Activated CD4-positive, alpha-beta memory T cell treated with anti-CD3 and anti-CD28 coated beads for 36 hours (primary cell): ENCODE measurements at places on chromosomes 1 and 21. TPM values are rescaled to one million over a fixed set of nuclear protein-coding genes. Genes with fewer than 3 reads are reported as not detected.

- DNase-seq: no peak
Measured at GRCh38 chr1:115606305-115606704, 35.5 kb upstream of the VANGL1 start.

GRCh38 chr1:231037585-231038517 lies 2.2 kb downstream of the FAM89A start:
- DNase-seq: no peak

DNA sequence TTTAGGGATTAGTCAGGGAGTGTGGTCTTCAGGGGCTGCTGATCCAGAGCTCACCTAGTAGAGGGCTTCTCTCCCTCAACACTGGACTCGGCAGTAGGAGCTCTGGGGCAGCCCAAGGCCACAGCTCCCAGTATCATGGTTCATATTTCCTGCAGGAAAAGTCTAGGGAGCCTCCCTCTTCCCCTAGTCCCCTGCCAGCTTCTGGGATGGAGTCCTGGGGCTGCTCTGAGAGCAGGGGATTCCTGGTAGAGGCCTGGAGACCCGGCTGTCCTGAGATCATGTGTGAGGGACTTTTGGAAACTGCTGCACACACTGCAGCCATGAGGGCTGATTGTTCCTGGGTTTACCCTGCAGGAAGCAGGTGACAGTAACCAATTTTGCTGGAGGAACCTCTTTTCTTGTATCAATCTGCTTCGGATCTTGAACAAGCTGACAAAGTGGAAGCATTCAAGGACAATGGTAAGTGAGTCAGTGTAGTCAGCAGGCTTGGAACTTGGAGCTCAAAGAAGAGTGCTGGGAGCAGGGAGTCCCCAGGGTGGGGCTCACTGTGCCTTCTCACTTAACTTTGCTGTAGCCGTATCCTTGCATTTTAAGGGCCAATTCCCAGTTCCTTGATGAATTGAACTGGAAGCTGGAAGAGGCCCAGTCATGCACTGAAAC lies 16.3 kb downstream of the STRIP1 start:
- DNase-seq: no peak

DNA sequence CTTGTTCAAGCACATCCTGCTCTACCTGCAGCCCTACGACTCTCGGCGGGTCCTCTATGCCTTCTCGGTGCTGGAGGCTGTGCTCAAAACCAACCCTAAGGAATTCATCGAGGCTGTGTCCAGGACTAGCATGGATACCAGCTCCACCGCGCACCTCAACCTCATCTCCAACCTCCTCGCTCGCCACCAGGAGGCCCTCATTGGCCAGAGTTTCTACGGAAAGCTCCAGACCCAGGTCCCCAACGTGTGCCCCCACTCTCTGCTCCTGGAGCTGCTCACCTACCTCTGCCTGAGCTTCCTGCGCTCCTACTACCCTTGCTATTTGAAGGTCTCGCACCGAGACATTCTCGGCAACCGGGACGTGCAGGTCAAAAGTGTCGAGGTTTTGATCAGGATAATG lies 74.3 kb upstream of the MORC3 start:
- DNase-seq: no peak

DNA sequence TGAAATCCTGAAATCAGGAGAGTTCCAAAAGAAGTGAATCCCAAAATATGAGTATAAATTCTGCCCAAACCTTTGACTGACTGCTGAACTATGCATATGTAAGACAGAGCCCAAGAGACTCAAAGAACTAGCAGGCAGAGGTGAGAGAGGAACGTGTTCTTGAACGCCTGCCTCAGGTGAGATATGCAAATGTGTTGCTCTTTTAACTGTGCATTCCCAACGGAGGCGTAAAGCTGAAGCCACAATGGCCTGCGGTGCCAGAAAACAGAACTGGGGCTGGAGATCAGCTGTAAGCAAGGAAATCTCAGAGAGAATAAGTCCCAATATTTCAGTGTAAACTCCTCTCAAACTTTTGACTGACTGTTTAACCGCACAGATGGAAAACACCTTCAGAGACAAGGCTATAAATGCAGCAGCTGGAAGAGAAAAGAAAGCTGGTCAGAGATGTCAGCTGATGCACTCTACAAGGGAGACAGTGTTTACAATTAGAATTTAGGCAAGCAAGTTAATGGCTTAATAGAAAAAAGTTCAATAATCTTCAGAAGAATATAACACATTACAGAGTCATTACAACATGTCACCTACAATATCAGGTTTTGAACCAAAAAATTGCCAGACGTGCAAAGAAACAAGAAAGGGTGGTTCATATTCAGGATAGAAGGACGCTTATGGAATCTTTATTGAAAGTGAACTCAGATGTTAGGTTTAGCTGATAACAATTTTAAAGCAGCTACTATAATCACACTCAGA lies 43.0 kb upstream of the TRIM67 start:
- no peak for DNase-seq

GRCh38 chr21:30206551-30207251 lies 9.2 kb downstream of the CLDN8 start:
- no peak for DNase-seq

- DNase-seq: no peak
Measured at GRCh38 chr1:77430966-77431690, 149.3 kb downstream of the AK5 start.

DNA sequence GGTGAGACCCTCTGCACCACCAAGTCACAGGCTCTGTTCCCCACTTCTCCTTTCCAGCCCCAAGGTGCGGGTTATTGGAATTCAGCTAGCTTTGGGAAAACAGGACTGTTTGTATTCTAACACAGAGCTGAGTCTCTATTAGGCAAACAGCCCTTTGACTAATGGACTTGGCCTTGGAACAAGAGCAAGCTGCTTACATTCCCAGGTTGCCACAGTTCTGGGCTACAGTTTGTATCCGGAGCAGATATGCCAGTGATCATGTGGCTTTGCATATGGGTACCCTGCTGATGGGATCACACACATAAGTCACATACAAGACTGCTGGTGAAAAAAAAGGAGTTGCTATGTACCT lies 110.5 kb upstream of the COA6 start:
- no peak for DNase-seq

- no peak for DNase-seq
Measured at GRCh38 chr1:158999316-159000069, 10.2 kb upstream of the IFI16 start.

DNA sequence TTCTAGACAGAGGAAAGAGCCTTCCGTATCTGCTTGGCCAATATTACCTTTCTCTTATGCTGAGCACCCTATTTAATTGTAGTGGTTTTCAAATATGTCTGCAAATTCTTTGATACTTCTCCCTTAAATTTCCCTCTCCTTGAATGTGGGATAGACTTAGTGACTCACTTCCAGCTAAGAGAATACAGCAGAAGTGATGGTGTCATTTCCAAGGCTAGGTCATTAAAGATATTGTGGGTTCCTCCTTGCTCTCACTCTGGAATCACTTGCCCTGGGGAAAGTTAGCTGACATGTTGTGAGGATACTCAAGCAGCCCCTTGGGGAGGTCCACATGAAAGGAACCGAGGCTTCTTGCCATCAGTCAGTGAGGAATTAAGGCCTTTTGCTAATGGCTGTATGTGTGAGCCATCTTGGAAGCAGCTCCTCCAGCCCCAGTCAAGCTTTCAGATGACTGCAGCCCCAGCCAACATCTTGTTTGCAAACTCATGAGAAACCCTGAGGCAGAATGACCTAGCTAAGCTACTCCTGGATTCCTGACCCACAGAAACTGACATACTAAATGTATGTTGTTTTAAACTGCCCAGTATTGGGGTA lies 8.1 kb upstream of the CITED4 start:
- DNase-seq: no peak

- no peak for DNase-seq
Measured at GRCh38 chr21:25687787-25688186, 46.9 kb downstream of the ATP5PF start.

GRCh38 chr1:221405146-221405545 lies 336.7 kb downstream of the DUSP10 start:
- DNase-seq: no peak

DNA sequence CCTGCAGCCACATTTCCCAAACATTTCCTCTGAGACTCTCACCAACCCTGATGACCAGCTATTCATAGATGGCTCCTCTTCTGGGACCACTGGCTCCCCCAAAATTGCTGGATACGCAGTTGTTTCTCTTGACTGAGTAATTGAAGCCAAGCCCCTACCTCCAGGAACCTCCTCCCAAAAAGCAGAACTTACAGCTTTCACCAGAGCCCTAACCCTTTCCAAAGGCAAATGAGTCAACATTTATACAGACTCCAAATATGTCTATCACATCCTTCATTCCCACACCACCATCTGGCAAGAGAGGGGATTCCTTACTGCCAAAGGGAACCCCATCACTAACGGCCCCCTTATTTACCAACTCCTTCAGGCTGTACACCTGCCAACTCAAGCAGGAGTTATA lies 20.3 kb upstream of the CA6 start:
- no peak for DNase-seq

DNA sequence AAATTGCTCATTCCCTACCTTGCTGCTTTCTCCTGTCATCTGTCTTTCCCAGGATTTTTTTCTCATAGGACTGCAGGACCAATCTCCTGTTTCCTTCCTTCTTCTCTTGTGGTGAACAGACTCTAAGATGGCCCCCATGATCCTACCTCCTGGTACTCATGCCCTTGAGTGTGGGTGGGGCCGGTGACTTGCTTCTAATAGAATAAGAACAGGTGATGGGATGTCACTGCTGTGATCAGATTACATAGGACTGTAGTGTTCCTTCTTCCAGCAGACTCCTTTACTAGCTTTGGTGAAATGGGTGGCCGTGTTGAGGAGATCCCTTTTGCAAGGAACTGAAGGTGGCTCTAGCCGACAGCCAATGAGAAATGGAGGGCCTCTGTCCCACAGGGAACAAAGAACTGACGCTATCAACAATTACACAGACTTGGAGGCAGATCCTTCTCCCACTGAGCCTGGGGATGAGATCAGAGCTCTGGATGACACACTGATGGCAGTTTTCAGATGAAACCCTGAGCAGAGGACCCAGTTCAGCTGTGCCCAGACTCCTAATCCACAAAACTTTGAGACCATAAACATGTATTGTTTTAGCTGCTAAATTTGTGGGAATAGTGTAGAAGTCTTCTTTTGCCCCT lies 7.5 kb downstream of the GSTM3 start:
- no peak for DNase-seq

DNA sequence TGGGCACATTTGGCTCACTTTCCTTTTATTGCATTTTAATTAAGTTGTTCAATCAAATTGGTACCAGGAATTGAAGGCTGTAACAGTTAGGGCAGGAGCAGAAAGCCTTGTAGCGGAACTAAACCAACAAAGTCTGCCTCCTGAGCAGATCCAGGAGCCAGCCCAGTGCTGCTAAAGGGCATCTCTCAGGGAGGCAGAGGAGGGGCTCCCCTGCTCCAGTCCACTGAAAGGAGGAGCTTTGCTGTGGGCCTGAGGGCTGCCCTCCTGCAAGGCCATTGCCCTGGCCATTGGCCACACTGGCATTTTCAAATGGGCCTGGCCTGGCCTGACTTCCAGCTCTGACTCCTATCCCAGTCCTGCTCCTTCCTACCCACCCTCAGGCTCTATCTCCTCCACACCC lies 3.7 kb upstream of the TRABD2B start:
- DNase-seq: no peak

GRCh38 chr1:69421286-69421685 lies 146.4 kb upstream of the LRRC7 start:
- no peak for DNase-seq

- DNase-seq: no peak
Measured at GRCh38 chr1:8578936-8579335, 238.5 kb downstream of the RERE start.

DNA sequence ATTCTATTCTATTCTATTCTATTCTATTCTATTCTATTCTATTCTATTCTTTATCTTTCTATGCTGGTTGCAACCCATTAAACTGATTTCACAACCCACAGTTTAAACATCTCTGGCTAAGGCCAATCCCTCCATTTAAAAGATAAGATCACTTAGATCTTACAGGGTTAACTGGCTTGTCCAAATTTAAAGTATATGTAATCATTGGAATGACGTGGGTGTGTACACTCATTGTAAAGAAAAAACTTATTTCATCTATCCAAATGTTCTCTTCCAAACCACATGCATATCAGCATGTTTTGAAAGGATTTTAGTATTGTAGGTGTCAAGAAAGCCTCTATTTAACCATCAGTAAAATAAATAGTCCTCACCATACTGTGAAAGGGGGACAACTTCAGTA lies 299.6 kb upstream of the RUNX1 start:
- DNase-seq: no peak

The KCNJ15 gene
- 0.17 TPM for total RNA-seq

The PLA2G2A gene
- total RNA-seq: not detected

The GPBP1L1 gene
- total RNA-seq: 106 TPM

The LIN28A gene
- not detected for total RNA-seq

The PGBD5 gene
- total RNA-seq: not detected

The CKS1B gene
- total RNA-seq: 205 TPM

The FCAMR gene
- not detected for total RNA-seq

The MFSD2A gene
- 6.0 TPM for total RNA-seq
